Erythroblast (primary cell): ENCODE measurements at places on chromosomes 2 and 18.

DNA sequence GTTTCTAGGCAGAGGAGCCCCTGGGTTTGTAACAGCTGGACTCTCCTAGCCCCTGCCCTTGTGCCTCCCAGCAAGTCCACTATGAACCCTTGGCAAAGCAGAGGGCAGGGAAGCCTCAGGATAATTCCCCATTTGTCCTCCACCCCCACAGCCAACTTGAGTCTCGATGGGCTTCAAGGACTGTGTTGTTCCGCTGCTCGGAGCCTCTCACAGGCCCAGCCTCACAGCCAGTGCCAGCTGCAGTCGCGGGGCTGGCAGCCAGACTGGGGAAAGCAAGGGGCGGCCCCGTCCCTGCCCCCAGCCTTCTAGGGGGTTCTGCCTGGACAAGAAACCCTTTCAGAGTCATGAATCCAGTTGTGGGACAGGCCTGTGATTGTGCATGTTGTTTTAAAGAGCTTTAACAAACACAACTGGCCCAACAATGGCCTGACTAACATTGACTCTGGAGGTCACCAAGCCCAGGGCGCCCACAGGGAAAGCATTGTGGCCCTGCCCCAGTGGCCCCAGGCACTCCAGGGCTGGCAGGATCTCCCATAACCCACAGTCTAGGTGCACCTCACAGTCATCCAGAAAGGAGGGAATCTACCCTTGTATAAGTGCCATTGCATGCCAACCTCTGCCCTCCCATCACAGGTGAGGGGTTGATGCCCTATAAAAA is 71.8 kb upstream of the DAPL1 start:
- DNase-seq: no peak

- no peak for DNase-seq
Measured at GRCh38 chr18:11504962-11505361, 104.4 kb upstream of the SLC35G4 start.

GRCh38 chr2:60298006-60298696 is 255.3 kb downstream of the BCL11A start:
- no peak for DNase-seq

DNA sequence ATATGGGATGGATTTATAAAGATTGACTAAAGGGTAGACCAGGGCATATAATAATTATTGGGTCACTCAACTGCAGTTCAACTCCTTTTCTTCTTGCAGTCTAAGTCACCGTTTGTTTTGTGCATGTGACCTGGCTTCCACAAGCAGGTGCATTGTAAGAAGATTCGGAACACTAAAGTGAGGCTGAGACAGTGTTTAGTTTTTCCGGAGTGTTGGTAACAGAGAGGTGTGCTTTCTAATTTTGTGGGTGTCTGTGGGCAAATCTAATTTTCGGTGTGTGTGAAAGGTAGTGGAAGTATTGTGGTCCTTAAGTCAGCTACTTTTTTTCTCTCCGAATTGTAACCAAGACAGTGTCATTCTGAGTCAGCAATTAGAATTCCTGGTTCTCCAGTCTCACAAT is 184.5 kb downstream of the CDH19 start:
- no peak for DNase-seq

GRCh38 chr2:231413921-231414476 is 18.5 kb downstream of the B3GNT7 start:
- DNase-seq: no peak
